ENCODE measurements at places on chromosomes 5 and 9. TPM values are rescaled to one million over a fixed set of nuclear protein-coding genes. Genes with fewer than 3 reads are reported as not detected.

GRCh38 chr5:142957528-142957927 lies 187.4 kb downstream of the ARHGAP26 start:
- DNase-seq, result no peak

Gene SOHLH1
- not detected for total RNA-seq

Gene SMIM33
- total RNA-seq, result 0.37 TPM

- no peak for DNase-seq
Observed at GRCh38 chr9:8492679-8493078, 693.1 kb upstream of the DMAC1 start.

DNA sequence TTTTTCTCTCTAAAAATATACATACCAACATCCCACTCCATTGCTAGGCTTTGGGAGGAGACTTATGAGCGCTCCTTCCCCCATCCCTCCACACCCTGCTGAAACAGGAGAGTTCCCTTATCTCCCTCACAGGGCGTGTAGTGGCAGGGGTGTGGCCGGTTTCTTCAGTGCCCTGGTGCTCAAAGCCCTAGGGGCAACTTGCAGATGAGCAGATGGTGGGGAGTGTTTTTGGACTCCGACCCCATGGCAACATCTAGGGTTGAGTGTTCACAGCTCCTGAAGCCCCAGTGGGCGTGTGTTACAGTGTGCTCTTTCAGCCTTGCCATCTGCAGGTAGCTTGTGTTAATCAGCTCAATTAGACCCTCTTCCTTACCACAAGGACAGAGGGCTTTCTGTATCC lies 409.5 kb downstream of the MAT2B start:
- DNase-seq, result no peak

DNA sequence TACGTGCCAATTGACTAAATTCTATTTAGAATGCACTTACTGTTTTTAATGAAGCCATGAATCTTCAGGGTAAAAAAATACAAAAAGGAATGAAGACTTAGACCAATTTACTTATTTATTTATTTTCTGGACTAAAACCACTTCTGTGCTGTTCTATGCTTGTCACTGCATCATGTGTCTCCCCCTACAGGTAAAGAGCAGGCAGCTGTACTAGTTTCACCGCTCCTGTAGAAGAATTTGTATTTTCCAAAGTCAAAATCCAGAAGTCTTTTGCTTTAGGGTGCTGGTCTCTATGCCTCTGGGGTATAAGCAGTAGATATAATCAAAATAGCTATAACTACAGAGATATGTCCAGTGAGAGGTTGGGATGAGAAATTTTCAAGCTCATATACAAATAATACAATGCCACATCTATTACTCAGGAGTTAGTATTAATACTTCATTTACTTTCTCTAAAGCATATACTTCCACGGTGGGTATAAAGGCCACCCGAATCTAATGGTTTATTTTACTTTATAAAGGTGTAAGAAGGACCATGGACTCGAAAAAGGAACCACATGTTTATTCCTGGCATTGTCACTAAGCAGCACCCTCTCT lies 591.5 kb downstream of the RAB3C start:
- DNase-seq, result peak; percentile 48

GRCh38 chr5:169299663-169300467 lies 1.1 kb downstream of the SLIT3 start:
- DNase-seq, result no peak

DNA sequence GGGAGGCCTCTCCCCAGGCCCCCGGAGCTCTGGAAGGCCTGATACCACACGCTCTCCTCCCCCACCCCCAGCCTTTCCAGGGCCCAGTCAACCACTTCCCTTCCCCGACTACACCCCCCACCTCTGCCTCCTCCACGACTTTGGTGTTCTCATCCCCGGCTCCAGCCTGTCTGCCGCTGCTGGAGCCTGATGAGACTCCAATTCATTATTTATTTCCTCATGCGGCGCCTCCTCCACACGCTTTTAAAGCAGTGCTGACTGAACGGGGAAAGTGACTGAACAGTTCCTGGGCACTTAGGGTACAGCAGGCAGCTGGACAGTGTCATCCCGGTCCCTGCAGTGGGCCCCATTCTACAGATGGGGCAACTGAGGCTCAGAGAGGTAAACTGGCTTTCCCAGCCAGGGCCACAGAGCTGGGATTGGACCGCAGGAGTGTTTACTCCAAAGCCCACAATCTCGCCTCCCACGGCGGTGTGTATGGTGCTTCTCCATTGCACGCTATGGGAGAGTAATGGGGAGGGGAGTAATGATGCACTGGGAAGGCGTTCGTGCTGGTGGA lies 15.9 kb upstream of the RPL26L1 start:
- DNase-seq, result no peak

Gene PTGDS
- total RNA-seq, result not detected

- DNase-seq, result no peak
Observed at GRCh38 chr9:26013199-26013598, 335.0 kb upstream of the TUSC1 start.

Gene PCDHB6
- total RNA-seq, result not detected

DNA sequence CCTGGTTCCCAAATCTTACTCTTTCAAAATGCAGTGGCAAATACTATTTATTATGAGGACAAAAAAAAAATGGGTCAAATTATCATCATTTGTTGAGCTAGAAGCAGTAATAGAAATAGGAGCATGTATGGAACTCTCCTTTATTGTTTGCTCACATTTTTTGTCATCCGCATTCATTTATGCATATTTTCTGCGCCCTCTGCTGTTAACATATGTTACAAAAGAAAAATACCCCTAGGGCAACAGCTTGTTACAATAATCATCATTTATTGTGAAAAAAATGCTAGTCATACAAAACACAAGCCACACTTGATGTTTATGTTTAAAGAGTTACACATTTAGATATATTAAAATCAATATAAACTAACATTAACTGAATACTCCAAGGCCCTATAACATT lies 328.2 kb downstream of the TUSC1 start:
- DNase-seq, result no peak

- DNase-seq, result peak; percentile 28
Observed at GRCh38 chr9:95506428-95506677, 10.4 kb downstream of the PTCH1 start.

Gene EQTN
- total RNA-seq, result not detected

Gene C5orf58
- total RNA-seq, result not detected

Gene CBY3
- total RNA-seq, result not detected

Gene SV2C
- total RNA-seq, result not detected

DNA sequence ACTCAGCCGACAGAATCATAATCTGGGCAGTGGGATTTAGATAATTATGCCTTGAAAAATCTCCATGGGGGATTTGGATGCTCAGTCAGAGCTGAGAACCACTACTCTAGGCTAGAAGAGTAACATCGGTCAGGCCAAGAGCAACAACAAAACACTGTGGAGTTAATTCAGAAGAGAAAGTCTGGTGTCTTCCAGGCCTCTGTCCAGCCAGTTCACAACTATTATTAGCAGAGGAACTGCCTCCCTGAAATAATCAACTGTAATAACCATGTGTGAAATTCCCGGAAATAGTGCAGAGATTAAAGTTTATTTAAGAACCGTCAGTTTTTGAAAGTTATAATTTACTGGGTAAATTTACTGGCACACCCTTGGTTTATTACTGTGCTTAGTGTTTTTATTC lies 8.2 kb upstream of the MARCHF3 start:
- DNase-seq, result no peak

DNA sequence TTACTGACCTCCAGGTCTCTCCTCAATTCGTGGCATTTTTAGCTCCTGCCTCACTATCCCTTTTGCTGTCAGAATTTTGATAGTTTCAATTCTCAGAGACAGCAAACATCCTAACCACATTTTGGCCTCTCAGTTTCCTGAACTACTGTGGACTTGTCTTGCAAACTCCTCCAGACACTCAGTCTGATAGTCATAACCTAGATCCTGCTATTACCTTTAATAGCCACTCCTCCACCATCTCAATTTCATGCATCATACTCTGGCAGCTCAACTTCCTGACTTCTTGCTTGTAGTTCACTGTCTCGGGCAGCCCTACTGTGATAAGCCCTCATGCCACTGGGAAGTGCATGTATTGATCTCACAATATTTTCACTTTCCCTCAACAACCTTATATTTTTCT lies 481.8 kb upstream of the CDH18 start:
- DNase-seq, result no peak

- DNase-seq, result no peak
Observed at GRCh38 chr9:98481676-98482075, 226.2 kb upstream of the TBC1D2 start.

GRCh38 chr9:133818444-133818843 lies 80.3 kb upstream of the SARDH start:
- DNase-seq, result no peak

DNA sequence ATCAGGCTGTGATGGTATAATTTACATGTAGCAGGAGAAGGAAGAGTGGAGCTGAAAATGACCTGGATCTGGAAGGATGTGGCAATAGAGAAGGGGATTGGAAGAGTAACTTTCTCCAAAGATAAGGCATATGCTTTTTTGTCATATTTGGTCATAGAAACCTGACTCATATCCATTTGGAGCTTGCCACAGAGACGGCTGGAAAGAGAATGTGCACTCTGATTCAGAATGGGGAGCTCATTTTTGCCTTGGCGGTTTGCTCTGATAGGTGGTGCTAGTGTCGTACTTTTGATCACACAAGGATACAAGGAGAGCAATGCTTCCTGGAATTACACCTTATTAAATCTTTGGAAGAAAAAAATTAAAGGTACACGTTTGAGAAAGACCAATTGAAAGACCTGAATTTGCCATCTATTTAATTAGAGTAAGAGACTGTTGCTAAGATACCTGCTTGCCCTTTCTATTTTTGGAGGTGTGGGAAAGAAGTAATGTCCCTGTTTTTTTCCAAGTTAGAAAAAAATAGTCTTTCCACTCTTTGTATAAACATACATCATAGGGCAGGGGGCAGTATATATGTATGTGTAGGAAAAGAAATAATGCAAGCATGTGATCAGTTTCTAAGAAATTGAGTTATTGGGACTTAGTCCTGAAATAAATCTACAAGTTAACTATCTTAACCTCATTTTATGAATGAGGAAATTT lies 5.4 kb downstream of the LSM11 start:
- DNase-seq, result peak; percentile 14

Data from activated naive CD4-positive, alpha-beta T cell treated with anti-CD3 and anti-CD28 coated beads for 36 hours (primary cell).